ENCODE measurements at places on chromosomes 2 and 18.
A peak's percentile ranks its signal among the peaks of the same experiment; 100 is the strongest.

- DNase-seq: no peak
Observed at GRCh38 chr18:12421732-12422131, 14.0 kb downstream of the PRELID3A start.

DNA sequence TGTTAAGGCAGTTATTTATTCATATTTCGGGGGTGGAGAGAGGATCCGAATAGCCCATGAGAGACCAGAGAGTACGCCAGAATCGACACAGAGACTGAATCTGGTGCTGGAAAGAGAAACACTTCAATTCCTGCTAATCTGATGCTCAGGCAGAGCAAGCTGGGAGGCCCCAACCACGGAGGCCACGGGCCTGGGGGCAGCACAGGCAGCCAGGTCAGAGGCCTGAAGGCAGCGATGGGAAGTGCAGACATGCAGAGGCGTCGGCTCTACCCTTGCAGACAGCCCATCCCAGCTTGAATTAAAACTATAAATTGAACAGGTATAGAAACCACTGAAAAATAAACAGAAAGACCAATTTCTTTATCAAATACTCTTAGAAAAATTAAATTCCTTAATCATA, 50.6 kb downstream of the PXDN start:
- DNase-seq: no peak

GRCh38 chr2:23387845-23388244, 2.9 kb downstream of the KLHL29 start:
- DNase-seq: no peak

GRCh38 chr18:80253236-80253635, 5.9 kb upstream of the PARD6G start:
- no peak for DNase-seq

DNA sequence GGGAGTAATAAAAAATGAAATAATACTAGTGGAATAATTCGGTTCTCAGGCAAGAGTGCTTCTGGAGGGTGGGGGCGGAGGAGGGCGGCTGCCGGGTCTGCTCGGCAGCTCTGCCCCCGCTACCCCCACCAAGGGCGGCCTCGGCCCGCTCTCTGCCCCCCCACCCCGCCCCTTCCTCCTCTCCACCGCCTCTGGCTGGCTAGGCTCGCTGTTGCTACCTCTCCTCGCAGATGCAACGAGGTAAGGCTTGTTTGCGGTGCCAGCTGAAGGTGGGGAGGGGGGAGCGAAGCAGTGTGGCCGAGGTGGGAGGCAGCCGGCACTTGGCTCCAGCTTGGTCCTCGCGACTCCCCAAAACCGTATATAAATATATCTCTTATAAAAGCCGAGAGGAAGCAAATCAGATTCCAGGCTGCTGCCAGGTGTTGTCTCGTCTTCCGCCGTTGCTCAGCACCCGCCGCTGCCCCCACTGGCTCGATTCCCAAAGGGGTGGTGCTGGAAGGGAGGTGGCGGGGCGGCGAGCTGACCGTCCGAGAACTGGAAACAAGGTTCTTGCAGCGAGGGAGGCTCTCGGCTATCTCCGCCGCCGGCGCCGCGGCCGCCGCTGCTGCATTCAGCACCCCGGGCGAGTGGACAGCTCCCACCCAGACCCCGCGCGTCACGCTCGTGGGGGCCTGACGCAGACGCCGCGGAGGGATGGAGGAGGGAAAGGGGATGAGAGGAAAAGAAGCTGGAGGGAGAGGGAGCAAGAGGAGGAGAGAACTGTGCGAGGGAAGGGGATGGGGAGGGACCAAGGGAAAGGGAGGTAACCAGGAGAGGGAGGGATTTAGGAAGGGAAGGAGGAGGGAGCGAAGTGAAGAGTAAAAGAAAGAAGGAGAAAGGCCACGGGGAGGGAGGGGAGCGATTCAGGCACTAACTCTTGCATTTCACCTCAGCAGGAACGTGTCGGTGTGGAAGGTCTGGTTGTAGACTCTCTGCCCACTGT, at the start of gene MARCHF4:
MARCHF4 (minus strand) TSS at position 763 of the 982 bp plus-strand sequence. CDS start 2,223 bp downstream, outside the sequence.
- DNase-seq: peak; percentile 32

DNA sequence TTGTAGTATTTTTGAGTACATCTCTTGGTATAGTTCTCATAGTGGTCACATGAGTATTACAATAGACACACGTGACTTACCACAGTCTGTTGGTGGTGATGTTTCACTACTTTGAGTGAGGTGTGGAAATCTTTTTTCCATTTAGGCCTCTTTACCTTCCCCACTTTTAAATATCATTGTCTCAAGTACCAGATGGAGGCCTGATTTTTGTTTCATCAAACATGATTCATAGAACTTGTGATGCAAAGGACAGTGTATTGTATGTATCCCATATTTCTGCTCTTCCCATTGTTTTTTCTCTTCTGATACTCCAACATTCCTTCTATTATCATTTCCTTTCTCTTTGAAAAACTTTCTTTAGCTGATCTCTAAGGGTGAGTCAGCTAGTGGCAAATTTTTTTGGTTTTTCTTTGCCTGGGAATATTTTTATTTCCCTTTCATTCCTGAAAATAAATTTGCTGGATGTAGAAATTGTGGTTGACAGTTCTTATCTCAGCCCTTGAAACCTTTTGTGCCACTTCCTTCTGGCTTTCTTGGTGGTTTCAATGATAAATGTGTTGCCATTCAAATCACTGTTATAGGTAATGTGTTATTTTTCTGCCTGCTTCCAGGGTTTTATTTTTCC, 32.8 kb downstream of the RFX8 start:
- DNase-seq: no peak

DNA sequence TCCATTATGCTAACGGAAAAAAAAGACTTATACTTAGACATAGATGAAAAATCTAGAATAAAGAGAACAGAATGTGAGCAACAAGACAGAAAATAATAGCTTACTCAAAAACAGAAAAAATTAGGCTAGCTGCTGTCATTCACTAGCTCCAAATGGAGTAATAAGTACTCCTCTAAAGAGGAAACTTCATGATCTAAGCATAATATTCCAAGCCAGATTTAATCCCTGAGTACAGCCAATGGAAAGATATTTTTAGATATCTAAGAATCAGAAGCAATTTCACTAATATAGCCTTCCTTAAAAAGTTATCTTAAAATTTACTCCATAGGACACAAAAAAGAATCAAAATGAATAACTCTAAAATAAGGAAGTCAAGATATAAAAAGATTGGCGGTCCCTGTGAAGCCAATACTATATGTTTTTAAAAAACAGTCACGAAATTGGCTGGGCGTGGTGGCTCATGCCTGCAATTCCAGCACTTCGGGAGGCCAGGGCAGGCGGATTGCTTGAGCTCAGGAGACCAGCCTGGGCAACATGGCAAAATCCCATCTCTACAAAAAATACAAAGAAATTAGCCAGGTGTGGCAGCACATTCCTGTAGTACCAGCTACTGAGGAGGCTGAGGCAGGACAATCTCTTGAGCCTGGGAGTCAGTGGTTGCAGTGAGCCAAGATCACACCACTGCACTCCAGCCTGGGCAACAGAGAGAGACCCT, 123.2 kb upstream of the BCL2L11 start:
- DNase-seq: no peak

DNA sequence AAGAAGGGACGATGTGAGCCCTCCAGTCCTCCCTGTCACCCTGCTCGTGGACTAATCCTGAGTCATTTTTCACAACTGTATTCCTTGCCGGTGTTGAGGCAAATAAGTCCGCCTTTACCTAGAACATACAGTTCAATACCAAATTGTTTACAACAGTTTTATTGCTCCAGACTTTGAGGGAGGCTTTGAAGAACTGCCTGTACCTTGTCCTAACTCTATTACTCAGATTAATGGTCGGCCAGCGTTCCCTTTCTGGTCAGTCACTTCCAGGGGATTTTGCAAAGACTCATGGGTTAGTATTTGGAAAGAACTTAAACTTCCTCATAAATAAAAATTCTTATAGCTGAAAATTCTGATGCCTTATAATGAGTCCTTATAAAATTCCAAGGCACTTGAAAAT, 85.1 kb upstream of the ZNF532 start:
- no peak for DNase-seq

GRCh38 chr2:102978091-102978490, 216.3 kb downstream of the TMEM182 start:
- no peak for DNase-seq

DNA sequence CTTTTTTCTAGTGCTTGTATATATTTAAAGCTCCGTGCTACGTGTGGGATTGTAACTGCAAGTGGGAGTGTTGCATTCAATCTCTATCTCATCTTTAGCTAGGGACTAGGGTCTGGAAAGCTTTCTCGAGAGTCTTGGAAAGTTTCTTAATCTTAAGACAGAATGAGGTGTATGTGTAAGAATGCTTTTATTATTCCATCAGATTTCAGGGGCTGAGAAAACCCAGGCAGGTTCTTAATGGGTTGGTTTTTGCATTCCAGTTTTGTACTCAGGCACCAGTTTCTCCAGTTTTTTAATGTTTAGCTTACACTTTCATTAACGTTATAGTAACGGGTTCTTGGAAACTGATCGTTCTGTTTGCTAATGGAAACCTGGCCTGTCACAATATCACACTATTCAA, 20.3 kb downstream of the MRPL19 start:
- DNase-seq: no peak

DNA sequence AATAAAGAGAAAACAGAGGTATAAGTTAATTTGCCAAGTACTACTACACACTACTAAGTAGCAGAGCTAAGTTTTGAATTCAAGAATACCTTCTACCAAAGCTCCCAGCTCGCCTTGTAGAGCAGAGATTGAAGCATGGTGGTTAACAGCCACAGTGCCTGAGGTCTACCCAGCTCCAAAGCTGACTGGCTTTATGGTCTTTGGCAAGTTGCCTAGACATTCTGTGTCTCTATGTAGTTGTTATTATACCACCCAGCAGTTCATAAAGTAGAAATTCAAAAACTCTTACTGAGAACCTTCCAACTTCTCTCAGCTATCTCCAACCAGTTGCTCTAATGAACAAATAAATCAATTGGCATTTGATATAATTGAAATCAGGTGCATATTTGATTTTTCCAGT, 87.8 kb downstream of the PDE11A start:
- DNase-seq: no peak

DNA sequence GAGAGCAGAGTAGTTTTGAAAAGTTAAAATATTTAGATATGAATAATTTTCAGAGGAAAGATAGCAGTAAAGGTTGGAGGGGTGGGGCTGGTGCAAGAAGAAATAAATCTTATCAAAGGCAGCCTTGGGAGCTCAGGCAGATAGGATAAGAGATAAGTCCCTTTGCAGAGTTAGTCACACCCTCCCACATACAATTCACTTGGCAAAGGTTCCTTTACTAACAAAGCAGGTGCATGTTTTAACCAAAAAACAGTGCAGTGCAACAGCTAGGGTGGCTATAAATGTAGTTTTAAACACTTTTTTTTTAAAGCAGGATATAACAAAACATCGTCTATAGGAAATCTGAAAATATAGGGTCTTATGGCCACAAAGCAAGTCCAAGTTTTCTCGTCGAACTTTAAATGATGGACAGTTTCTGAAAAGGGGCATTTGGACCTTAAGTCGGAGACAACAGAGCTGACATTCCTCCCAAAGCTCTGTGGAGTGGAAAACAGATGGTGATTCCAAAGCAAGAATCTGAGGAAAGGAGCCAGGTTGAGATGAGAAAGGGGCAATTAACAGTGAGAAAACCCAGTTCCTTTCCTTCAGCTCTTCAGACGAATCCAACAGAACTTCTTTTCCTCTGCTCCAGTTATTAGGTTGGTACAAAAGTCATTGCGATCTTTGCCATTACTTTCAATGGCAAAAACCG, 53.0 kb downstream of the EPHA4 start:
- no peak for DNase-seq

DNA sequence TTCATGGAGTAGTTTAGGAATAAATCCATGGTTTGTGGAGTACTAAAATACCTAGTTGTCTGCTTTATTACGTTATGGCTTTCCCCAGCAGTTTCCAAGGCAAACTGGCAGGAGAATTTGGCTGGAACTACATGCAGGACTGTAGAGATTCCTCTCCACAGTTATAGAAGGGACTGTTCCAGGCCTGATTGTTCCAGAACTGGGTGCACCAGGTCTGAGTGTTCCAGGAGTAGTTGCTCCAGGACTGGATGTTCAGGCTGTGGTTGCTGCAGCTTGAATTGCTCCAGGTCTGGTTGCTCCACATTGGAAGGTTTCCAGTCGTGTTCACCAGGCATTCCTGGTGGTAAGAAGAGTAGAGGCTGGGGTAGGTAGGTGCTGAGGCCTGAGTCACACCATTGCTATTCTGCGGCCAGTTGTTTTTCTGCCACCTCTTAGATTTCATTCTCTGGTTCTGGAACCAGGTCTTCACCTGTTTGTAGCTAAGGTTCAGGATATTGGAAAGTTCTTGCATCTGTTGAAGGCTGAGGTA, 28.1 kb downstream of the SGPP2 start:
- no peak for DNase-seq

GRCh38 chr18:44229693-44230108, 451.0 kb upstream of the SETBP1 start:
- peak; percentile 83 for DNase-seq

- DNase-seq: no peak
Observed at GRCh38 chr2:68745006-68745405, 10.4 kb downstream of the ARHGAP25 start.

DNA sequence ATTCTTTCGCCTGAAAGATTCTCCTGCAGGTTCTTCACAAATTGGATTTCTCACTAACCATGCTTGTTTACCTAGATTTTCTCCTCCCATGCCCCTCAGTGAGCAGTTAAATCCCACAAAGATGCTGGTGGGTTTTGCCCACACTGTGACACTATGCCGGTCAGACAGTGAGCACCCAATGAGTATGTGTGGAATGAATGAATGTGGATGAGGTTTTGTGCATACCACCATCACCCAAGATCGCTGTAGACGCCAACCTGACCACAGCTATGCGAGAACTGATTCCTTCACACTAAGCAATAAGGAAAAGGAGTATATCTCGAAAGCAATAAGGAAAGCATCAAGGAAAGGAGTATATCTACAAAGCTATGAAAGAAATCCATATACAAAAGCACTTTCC, 116.7 kb downstream of the PID1 start:
- no peak for DNase-seq

DNA sequence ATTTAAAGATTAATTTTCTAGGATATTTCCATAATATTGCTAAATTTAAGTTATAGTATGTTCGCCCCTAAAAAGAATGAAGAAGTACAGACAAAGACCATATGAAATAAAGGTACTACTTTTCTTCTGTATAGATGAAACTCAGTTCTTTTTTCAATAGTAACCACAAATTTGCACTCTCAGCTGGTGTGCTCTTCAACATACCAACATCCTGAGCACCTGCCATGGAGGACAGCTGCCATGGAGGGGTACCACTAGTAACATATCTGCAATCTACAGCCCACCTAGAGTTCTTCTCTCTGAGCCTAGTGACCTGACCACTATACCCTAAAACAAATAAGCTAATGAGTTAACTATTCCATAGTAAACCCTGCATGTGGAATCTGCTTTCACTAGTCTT, 36.8 kb upstream of the ERCC3 start:
- no peak for DNase-seq

All from breast epithelium (tissue), 4 donors.